ENCODE measurements at places on chromosomes 5 and 9. TPM values are rescaled to one million over a fixed set of nuclear protein-coding genes. Genes with fewer than 3 reads are reported as not detected.

SPRY4 gene
- 65.7 TPM for total RNA-seq

GMCL2 gene
- total RNA-seq = not detected

CDH12 gene
- 31.6 TPM for total RNA-seq

C9orf50 gene
- 0.56 TPM for total RNA-seq

OGN gene
- not detected for total RNA-seq

NR4A3 gene
- 1.9 TPM for total RNA-seq

SPACA9 gene
- 4.0 TPM for total RNA-seq

FBP2 gene
- total RNA-seq = not detected

BAAT gene
- 0.08 TPM for total RNA-seq

PDE4D gene
- total RNA-seq = 48.9 TPM

SV2C gene
- not detected for total RNA-seq

FBN2 gene
- 0.16 TPM for total RNA-seq

PRELID1 gene
- 346 TPM for total RNA-seq

GKAP1 gene
- 4.0 TPM for total RNA-seq

OTP gene
- not detected for total RNA-seq

IFNB1 gene
- total RNA-seq = not detected

C5orf58 gene
- 0.58 TPM for total RNA-seq

BSPRY gene
- not detected for total RNA-seq

NR6A1 gene
- total RNA-seq = 2.9 TPM

NR2F1-AS1 gene
- 4.2 TPM for total RNA-seq

TMOD1 gene
- not detected for total RNA-seq

SHOC1 gene
- total RNA-seq = 0.08 TPM

WWC1 gene
- total RNA-seq = 4.7 TPM
